ENCODE measurements at places on chromosomes 1 and 21.

DNA sequence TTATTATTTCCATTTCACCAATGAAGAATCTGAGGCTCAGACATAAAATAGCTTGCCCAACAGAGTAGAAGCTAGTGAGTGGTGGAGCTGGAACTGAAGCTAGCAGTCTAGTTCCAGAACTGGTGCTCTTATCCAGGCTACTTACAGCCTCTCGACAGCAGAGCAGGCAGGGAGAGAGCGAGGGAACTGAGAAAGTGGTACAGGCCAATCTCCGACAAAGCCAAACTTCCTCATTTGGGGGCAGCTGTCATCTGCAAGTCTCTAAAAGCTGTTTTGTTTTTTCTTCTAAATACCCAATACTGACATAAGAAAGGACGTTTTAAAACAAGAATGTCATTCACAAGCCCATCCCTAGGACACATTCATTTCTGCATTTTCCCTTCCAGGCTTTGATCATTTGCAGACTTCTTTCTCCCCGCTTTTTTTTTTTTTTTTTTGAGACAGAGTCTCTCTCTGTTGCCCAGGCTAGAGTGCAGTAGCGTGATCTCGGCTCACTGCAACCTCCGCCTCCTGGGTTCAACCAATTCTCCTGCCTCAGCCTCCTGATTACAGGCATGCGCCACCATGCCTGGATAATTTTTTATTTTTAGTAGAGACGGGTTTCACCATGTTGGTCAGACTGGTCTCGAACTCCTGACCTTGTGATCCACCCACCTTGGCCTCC lies 20.0 kb downstream of the YIPF1 start:
- DNase-seq = no peak

- no peak for DNase-seq
These were observed 77.4 kb upstream of the MROH9 start for GRCh38 chr1:170857955-170858354.

- DNase-seq = no peak
These were observed 1446.8 kb downstream of the NCAM2 start for GRCh38 chr21:22444990-22445389.

GRCh38 chr1:32063261-32063681 lies 9.5 kb upstream of the TMEM39B start:
- DNase-seq = peak; percentile 87

- DNase-seq = no peak
These were observed 189.1 kb upstream of the C1orf87 start for GRCh38 chr1:60262701-60263100.

DNA sequence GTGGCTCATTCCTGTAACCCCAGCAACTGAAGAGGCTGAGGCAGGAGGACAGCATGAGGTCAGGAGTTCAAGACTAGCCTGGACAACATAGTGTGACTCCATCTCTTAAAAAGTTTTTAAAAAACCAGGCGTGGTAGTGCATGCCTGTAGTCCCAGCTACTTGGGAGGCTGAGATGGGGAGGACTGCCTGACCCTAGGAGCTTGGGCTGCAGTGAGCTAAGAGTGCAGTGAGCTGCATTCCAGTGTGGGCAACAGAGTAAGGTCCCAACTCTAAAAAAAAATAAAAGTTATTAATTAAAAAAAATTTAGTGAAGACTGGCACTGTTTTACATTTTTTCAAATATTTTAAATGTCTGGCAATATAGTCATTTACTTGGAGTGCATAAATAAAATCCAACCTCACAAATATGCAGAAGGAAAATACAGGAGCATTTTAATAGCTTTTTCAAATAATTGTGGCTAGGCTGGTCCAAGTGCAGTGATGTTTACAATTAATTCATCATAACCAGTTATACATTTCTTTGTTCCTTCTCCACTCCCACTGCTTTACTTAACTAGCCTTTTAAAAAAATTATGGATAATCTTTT lies 10.8 kb downstream of the ZBTB8OS start:
- no peak for DNase-seq

- no peak for DNase-seq
These were observed 78.9 kb downstream of the UBE2U start for GRCh38 chr1:64282351-64282750.

DNA sequence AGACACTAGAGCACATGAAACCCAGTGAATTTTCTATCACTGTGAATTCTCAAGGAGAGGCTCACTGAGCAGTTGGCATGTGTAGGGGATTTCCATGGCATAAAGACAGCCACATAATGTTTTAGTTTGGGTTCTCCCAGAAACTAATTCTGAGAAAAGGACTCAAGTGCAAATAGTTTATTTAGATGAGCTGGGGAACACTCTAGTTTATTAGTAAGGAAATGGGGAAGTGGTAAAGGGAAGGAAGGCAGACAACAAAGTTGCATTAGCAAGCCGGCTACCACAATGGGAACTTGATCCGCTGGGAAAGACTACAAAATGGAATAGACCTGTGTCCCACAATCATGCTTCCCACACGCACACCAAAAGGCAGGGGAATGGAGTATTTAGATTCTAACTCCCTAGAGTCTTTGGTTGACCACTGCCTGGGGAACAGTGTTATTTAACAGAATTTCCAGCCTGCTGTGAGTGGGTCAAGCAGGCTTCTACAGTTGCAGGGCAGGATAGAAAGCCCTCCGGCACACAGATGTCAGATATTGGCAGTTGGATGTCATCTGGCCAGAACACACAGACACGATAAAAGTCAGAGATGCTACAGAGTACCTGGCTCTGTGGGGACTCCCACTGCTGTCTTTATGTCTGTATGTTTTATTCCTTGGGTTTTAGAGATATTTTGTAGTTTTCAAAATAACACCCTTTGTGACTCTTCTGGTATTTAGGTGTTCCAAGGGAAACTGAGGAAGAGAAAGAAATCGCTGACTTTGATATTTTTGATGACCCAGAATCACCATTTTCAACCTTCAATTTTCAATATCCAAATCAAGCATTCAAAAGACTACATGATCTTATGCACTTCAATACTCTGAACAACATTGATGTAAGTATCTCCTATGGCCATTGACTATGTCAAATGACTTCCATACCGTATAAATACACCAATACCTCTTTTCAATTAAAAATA lies 150.1 kb downstream of the PLA2G4A start:
- no peak for DNase-seq

- peak; percentile 58 for DNase-seq
These were observed 105.1 kb downstream of the COLGALT2 start for GRCh38 chr1:183932412-183932811.

DNA sequence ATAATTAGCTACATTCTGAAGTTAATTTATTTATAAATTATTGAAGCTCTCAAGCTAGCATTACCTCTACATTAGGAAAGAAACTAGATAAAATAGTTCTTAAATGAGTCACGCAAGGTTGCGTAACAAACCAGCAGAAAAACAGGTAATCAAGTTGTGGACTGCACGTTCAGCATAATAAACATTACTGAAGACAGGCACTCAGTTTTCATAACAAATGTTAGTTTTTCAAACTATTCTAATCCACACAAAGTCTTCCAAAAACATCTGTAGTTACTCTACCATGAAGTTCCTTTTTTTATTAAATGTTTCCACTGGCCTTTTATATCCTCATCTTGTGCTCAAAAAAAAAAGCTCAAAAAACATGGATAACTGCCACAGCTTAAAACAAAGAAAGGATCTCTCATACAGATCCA lies 1.3 kb downstream of the TOR1AIP2 start:
- DNase-seq = no peak

GRCh38 chr1:154747740-154748404 lies 122.2 kb downstream of the KCNN3 start:
- DNase-seq = no peak

DNA sequence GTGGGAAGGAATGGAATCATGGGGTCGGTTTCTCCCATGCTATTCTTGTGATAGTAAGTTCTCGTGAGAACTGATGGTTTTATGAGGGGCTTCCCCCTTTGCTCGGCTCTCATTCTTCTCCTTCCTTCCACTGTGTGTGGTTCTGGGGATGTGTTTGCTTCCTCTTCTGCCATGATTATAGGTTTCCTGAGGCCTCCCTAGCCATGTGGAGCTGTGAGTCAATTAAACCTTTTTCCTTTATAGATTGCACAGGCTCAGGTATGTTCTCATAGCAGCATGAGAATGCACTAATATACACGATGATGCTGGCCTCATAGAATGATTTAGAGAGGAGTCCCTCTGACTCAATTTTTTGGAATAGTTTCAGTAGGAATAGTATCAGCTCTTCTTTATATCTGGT lies 195.4 kb upstream of the IVNS1ABP start:
- DNase-seq = no peak

DNA sequence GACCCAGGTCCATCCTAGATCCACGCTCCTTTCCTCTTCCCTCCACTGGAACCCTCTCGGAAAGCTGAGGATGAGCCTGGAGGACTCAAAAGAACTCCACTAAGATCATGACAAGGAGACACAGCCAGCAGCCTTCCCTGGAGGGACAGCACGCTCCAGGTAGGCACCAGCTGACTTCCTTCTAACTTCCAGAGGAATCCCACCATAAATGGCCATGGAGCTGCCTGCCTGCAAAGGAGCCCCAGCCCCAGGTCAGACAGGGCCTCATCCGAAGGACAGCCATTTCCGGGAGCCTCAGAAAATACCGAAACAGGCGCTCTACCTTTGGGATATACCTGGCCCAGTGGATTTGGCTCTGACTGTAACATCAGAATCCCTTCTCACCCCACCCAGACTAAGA lies 4.1 kb downstream of the SH3BP5L start:
- DNase-seq = no peak

DNA sequence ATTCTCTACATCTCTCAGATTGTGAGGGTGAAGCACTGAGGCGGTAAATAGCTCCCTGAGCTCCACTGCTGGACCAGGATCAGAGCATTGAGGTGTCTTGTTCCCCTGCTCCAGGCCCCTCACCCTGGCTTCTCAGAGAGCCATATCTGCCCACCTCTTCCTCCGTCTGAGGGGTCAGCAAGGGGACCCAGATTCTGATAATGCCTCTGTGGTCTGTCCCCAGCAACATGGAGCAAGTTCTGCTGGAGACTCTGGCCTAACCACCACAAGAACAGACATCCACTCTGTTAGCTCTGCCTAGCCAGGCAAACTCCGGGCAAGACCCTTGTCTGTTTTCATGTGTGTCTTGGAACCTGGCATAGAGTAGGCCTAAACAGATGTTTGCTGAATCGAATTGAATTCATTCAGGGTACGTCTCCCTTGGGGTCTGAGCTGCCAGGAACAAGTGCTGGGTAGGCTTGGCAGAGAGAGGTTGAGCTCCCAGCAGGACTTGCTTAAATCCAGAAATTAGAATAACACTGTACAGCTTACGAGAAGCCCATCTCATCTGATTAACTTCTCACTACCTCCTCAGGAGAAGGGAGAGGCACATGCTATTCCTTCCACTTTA lies 2.3 kb downstream of the TRAF5 start:
- no peak for DNase-seq

DNA sequence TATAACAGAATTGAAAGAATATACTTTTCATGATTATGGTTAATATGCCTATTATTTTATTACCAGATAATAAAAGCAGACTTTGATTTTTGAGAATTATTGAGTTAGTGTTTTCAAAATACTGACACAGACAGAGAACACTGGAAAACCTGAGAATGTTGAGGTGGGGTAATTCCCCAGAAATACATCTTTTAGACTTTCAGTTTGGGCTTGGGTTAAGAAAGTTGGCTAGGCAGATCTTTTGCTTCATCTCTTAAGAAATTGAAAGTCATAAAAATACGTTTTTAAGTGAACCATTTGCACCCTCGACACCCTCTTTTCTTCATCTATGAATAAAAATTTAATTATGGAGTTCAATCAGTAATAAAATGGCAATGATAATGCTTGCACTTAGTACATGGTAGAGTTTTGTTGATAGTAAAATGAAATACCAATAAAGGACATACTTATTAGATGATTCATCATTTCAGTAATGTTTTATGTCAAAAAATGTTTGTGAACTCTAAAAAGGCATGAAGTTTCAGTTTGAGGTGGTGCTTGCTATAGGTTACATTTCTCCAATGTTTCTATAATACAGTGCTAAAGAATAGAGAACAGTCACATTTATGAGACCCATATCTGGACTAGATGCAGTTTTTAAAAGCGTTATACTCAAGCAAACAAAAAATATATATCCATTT lies 1.9 kb upstream of the SAMSN1 start:
- no peak for DNase-seq

GRCh38 chr1:98906809-98907208 lies 97.9 kb downstream of the PLPPR5 start:
- no peak for DNase-seq

DNA sequence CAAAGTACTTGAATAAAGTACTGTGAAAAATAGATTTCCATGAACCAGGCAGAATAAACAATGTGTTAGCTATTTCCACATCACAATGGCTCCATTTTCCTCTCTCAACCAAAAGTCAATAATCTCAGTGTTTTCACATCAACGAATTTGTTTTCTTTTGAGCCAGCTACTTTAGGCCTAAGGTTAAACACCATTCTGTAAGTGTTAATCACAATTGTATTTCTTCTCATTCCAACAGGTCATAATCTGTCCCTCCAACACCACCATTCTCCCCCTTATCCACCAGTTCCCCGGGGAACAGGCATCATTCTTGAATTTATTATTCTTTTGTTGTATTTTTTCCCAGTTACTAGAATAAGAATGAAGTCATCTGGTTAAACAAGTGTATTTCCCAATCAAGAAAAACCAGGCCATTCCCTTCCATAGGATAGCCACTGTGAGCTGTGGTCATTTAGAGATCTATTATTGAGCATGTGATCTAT lies 66.2 kb upstream of the PALMD start:
- no peak for DNase-seq

GRCh38 chr1:59927213-59927612 lies 640 bp upstream of the CYP2J2 start:
- no peak for DNase-seq

- DNase-seq = no peak
These were observed 3.4 kb downstream of the ATP1A2 start for GRCh38 chr1:160118928-160119327.

- DNase-seq = no peak
These were observed 3.6 kb downstream of the ZC3H12A start for GRCh38 chr1:37477946-37478345.

GRCh38 chr21:46553993-46554392 lies 50.9 kb downstream of the S100B start:
- DNase-seq = no peak

DNA sequence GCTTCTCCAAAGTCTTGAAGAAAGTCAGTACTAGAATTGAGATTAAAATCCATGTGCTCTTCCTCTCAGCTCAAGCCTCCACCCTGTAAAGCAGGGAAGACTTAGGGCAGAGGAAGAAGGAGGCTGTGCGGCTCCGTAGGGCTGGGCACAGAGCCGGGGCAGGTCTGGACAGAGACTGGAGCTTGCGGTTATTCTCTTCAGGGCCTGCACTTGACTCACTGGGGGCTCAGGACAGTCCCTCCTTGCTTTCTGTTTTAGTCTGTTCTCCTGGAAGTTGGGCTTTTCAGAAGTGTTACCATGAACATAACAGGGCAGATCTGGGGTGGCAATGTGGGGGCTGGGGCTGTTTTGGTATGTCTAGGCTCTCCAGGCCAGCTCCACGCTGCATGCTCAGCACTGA lies 21.6 kb upstream of the TRABD2B start:
- DNase-seq = no peak

- no peak for DNase-seq
These were observed 350.8 kb upstream of the PTBP2 start for GRCh38 chr1:96370757-96371156.

DNA sequence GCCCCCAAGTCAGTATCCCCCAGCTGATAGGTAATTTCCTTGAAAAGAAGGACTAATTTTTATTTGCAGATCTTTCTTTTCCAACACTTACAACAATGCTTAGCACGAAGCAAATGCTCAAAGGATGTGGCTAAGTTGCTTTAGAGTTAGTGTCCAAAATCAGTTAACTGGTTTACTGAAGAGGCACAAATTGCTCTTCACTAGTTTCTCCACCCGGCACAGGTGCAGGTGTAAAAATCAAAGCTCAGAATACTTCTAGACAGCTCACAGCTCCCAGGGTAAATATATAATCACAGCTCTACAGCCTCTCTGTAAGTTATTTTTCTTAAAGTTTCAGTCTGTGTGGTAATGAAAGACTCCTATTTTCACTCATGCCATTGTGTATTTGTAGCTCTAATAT lies 361.8 kb downstream of the NEGR1 start:
- no peak for DNase-seq

Data from hippocampal formation (tissue), 2 donors.